ENCODE measurements at places on chromosomes 5 and 9. TPM values are rescaled to one million over a fixed set of nuclear protein-coding genes. Genes with fewer than 3 reads are reported as not detected.

DNA sequence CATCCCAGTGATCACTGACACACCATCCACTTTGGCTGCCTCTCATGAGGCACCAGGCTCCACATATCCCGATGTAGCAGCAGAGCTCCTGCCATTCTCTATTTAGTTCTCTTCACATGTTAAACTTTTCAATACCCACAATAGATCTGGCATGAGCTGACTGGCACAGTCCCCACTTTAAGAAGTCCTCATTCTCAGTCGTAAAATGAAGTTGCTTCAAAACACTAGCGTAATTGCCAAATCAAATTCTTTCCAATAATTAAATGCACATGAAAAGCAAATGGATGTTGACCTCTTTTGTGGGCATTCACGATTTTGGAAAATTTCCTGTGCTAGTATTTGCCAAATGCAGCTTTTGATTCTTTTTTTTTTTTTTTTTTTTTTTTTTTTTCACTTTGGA, 32.4 kb downstream of the HAPLN1 start:
- DNase-seq, result no peak

DNA sequence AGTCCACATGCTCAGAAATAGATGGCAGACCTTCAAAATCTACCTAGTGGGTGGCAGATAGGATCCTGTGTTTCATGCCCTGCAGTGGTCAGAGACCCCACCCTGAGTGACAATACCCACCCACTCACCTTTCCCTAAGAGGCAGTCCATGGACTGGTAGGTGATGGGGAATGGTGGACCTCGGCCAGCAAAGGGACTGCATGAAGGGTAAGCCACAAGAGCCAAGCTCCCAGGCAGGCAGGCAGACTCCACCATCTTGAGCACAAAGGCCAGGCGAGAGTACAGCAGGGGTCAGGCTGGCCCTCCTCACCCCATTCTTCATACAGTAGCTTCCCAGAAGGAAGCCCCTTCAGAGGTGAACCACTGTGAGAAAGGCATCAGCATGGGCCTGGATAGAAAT, 78.4 kb downstream of the SYK start:
- DNase-seq, result no peak

DNA sequence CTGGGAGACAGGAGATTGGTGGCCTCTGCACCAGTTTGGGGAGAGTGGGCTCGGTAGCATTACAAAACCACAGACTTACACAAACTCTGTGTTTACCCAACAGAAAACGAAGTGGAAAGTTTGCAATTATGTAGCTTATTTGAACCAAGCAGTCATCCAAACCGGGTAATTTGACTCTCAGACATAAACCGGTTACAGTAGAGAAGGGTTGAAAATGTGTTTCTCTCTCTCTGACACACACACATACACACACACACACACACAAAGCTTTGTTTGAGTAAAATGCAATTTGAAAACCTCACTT, 97.1 kb upstream of the ZNF608 start:
- DNase-seq, result no peak

XPA gene
- 17.9 TPM for total RNA-seq

DNA sequence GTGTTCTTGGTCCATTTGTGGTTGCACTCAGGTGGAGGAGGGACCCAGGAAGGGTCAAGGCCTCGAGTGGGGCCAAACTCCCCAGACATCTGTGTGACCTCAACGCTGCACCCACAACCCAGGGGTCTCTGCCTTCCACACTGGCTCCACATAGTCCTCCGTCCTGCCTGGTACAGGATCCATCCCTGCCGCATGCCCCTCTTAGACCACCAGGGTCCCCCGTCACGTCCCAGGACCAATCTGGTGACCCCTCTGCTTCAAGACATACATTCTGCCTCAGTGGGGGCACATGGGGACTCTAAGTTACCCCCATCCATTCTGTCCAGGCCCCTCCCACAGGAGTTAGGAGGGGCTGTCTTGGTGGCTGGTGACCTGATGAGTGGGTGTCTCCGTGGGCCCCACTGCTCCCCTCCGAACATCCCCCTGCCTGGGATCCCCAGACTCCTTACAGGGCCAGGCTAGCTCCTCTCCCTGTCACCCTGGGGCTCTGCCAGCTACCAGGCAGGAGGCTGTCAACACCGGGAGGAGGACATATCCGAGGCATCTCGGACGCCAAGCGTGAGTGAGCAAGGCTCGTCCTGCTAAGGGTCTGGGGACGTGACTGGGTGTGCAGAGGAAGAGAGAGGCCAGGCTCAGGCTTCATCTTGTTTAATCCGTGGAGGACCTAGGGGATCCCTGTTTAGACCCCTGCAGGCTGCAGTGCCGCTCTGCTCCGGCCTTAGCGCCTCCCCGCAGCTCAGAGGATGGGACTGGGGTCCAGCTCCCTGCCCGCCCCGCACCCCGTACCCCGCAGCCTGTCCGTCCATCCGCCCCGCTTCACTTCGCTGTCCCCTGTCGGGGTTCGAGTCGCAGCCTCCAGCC, 32.3 kb downstream of the TSPAN17 start:
- DNase-seq, result no peak

AIF1L gene
- total RNA-seq, result 6.5 TPM

- no peak for DNase-seq
Observed at GRCh38 chr5:154587123-154588026, 109.3 kb upstream of the HAND1 start.

GRCh38 chr9:105690742-105691141, 3.6 kb upstream of the TMEM38B start:
- no peak for DNase-seq

Data from A673 (cell line).